ENCODE measurements at places on chromosomes 1 and 21.

- no peak for DNase-seq
Measured at GRCh38 chr1:200351425-200351824, 58.4 kb downstream of the ZNF281 start.

GRCh38 chr1:162552684-162553252 is 8.8 kb upstream of the UAP1 start:
- DNase-seq, result no peak

- DNase-seq, result no peak
Measured at GRCh38 chr1:225446981-225447615, 19.3 kb upstream of the LBR start.

DNA sequence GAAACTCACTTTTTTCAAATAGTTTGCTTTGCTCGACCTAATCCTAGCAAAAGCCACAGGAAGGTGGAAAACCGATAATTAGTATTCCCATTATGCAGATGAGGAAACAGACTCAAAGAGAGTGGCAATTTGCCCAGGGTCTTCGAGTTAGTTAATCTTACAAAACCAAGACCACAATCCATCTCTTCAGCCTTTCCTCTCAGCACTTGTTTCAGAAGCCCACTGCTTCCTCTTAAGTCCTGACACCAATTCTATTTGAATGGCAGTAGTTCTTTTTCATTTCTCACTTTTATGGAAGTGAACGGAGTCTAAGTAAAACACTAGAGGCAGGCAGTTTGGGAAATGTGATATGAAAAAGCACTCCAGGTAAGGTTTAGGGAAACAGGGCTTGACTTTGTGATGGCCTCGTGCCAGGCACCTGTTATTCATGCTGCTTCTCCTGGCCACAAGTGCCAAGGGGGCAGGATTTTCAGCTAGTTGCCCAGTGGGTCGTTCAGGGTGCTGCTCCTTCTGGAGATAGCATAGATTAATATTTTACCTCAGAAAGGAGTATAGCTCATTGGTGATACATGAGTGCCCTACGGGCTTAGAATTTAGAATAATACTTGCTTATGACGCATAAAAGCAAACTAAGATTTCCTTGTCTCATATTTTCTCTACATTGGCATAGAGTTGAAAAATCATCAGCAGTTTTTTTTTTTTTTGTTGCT is 76.6 kb upstream of the NRIP1 start:
- no peak for DNase-seq

Measured in Daoy (cell line).